Naive thymus-derived CD8-positive, alpha-beta T cell (primary cell): ENCODE measurements at places on chromosomes 5 and 9.

DNA sequence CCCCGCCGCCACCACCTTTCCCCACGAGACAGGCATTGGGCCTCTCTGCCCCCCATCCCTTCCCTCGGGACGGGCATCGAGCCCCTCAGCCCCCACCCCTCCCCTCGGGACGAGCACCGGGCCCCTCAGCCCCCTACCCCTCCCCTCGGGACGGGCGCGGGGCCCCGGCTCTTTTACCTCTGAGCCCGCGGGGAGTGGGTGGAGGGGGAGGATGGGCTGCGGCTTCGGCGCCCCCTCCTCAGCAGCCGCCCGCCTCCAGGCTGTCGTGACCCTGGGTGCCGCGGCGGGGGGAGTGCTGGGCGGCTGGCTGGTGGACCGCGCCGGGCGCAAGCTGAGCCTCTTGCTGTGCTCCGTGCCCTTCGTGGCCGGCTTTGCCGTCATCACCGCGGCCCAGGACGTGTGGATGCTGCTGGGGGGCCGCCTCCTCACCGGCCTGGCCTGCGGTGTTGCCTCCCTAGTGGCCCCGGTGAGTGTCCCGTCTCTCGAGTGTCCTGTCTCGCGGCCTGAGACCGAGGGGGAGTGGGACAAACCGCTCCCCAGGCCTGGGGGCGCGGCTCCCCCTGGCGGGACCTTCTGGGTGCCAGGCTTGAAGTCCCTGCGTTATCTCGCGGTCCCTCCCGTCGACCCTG, 791 bp downstream of the SLC2A8 start:
- DNase-seq = no peak

DNA sequence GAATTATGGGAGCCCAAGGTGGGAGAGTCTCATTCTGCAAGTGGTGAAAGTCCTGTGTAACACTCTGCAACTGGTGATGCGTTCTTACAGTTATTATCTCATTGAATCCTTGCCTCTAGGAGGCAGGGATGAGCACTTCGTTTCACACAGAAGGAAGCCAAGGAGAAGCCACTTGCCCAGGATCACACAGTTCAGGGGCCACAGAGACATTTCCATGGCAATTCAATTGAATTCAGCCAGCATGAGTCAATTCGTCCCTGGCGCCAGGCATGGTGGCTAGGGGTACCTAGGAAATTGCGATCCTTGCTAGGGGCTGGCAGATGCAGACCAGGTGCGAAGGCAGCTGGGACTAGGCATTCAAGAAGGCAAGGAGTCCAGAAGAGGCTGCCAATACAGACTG, 26.2 kb downstream of the LHX2 start:
- no peak for DNase-seq

DNA sequence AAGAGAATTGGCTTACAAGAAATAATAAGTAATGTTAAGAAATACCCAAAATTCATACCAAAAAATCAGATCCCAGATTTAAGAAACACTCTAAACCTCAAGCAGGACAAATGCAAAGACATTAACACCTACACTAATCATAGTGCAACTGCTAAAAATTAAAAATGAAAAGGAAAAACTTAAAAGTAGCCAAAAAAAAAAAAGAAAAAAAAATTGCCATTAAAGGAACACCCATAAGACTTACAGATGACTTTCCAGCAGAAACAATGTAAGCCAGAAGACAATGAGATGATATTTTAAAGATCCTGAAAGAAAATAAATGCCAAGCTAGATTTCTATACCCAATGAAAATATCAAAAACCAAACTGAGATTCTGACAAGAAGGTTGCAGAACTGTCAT, 101.5 kb downstream of the DENND1A start:
- no peak for DNase-seq

DNA sequence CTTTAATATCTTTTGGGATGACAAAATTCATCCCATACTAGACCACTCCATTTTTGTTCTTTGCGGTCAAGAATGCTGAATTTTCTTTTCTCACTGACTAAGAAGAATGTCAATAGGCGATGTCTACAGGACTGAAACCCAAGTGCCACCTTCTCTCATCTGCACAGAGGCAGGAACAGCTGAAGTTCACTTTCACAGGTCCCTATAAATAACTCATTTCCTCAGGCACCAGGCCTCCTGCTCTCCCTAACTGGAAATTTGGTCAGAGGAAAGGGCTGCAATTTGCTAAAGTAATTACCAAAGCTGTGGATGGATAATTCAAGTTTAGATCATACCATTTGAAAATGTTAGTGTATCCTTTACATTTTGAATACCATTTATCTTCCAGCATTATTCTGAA, 142.9 kb downstream of the DIRAS2 start:
- DNase-seq = no peak

DNA sequence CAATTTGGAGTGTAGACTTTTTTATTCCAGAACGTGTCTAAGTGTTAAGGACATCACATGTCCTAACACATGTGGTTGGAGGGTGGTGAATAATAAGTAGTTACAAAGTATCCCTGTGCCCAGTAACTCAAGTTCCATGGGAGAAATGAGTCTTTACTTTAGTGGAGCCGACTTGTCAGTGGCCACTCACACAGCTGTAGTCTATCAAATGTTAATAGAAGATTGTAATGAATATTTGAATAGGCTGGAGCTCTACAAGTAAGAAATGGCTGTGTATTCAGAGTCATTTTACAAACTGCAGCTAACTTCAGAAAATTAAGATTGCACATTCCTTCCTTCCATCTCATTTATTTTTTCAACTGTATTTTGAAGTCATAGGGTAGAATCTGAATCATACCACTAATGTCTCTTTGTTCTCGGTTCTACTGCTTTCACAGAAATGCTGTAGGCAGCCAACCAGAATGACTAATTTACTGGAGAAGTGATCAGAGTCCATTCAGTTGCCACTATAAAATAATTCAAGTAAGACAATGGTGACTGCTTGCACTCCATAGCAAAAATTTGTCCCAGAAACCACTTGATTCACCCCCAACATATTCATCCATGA, 394.8 kb downstream of the NR2F1-AS1 start:
- no peak for DNase-seq

GRCh38 chr5:103842936-103843335, 280.3 kb upstream of the NUDT12 start:
- DNase-seq = no peak

DNA sequence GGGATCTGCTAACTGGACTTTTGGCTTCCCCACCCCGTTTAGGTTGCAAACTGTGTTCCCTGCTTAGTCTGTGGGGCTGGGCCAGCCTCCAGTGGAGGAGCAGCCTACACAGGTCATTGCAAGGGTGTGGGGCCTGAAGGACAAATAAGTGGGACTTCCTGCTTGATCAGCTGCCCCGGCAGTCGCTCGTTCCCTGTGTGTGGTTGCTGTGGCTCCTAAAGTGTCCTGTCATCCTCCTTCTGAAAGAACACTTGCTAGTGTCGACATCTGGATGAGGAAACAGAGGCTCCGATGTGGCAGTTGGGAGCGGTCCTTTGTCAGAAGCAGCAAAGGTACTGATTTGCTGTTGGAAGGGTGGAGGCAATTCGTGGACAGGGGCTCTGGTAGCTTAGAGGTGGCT, 88.9 kb upstream of the TBCA start:
- no peak for DNase-seq

- DNase-seq = no peak
These were observed 3.0 kb downstream of the FAM78A start for GRCh38 chr9:131273146-131273855.

GRCh38 chr5:125457617-125458016, 711.2 kb upstream of the ZNF608 start:
- no peak for DNase-seq

GRCh38 chr5:177234841-177235240, 68.7 kb downstream of the RAB24 start:
- DNase-seq = no peak
